ENCODE measurements at places on chromosomes 12 and 14. TPM values are rescaled to one million over a fixed set of nuclear protein-coding genes. Genes with fewer than 3 reads are reported as not detected.

SLCO1A2 gene
- total RNA-seq = 0.32 TPM

CLEC1B gene
- total RNA-seq = not detected

SLC25A47 gene
- total RNA-seq = not detected

RNASE7 gene
- total RNA-seq = not detected

PSMA6 gene
- total RNA-seq = 217 TPM

OAS1 gene
- under 0.01 TPM for total RNA-seq

LALBA gene
- not detected for total RNA-seq

TBX5 gene
- total RNA-seq = 0.43 TPM

ADAM21 gene
- 0.43 TPM for total RNA-seq

CEBPE gene
- not detected for total RNA-seq

NUAK1 gene
- total RNA-seq = 82.8 TPM

ADAMTS20 gene
- under 0.01 TPM for total RNA-seq
